ENCODE measurements at places on chromosomes 2 and 18.

DNA sequence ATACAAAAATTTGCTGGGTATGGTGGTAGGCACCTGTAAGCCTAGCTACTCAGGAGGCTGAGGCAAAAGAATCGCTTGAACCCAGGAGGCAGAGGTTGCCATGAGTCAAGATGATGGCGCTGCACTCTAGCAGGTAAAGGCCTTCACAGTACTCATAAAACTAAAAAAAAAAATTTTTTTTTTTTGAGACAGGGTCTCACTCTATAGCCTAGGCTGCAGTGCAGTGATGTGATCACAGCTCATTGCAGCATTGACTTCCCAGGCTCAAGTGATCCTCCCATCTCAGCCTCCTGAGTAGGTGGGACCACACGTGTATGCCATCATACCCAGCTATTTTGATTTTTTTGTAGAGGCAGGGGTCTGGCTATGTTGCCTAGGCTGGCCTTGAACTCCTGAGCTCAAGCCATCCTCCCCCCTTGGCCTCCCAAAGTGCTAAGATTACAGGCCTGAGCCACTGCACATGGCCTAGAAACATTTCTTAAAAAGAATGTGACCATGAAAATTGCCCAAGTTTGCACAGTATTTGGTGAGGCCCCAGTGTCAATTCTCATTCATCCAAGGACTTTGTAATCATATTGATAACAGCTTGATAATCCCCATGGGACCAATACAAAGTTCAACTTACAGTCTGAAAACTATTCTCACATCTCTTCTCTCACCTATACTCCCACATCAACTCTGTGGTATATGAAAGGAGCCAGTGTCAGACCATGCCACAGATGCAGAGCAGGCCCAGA, 64.2 kb upstream of the MYCN start:
- no peaks in the 10 kb centered on the region for H3K36me3 ChIP-seq
- DNase-seq: no peak
- no peak overlapping the region for H3K27ac ChIP-seq
- no peak overlapping the region for H3K4me3 ChIP-seq
- no peaks in the 10 kb centered on the region for H3K4me1 ChIP-seq
- H3K27me3 ChIP-seq: no peaks in the 10 kb centered on the region

DNA sequence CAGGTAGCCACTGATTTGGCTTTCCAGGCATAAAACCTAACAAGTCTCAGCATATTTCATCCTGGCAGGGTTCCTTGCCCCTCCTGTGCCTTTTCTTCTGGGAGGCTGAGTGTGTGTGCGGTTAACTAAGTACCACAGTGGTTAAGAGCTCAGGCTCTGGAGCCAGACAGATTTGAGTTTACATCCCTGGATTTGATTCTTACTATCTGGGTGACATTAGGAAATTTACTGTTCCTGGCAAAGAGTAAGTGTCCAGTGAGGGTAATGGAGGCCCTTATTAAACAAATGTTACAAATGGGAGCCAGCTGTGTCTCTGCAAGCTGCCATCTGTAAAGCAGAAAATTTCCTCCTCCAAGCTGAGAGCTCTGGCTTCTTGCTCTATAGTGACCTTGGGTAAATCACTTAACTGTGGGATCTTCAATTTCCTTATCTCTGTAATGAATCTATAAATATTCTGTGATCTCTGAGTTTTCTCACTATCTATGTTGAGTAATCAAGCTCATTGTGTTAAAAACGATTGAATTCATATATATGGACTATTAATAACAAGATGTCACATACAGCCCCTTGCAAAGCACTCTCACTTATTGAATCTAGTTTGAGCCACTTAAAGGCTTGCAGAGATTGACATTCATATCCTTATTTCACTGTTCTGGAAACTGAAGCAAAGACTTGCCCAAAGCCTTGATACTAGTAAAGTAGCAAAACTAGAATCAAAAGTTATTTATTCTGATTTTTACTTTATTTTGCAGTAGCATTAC, 6.5 kb upstream of the COBLL1 start:
- no peaks in the 10 kb centered on the region for H3K36me3 ChIP-seq
- no peak for DNase-seq

DNA sequence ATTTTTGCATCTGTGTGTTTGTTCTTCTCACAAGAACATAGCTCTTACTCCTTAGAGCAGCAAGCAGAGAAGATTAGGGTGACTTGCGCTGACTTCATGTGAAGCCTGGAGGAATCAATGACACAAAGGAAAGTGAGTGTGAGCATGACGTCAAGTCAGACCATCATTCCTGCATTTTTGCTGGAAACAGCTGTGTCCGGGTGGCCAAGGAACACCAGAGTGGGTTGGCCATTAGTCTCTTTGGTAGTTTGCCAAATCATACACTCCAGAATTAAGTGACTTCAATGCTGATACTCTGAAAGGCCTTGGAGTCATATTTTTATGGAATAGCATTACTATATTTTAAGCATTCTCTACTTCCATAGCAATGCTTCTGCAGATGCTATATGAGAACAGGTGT, 597.2 kb downstream of the DCDC2C start:
- no peaks in the 10 kb centered on the region for H3K4me1 ChIP-seq
- DNase-seq: no peak
- no peak overlapping the region for H3K27ac ChIP-seq
- no peaks in the 10 kb centered on the region for H3K36me3 ChIP-seq
- no peaks in the 10 kb centered on the region for H3K27me3 ChIP-seq
- H3K4me3 ChIP-seq: no peak overlapping the region

DNA sequence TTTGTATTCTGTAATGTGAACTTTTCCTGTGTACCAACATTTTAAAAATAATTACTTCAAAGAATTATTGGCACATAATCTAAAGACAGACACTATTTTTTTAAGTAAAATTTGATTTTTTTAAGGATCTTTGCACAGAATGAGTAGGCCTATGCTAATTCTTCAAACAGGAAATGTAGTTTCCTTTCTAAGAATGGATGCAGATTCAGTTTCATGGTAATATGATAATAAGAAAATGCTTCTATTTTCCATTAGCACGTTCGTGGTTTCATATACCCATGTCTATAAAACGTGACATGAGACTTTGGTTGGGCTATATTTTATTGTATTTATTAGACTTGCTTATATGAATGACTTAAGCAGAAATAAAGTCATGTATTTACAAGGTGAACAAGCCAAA, 191.8 kb upstream of the RBBP8 start:
- H3K27ac ChIP-seq: no peak overlapping the region
- no peaks in the 10 kb centered on the region for H3K4me1 ChIP-seq
- no peak overlapping the region for H3K4me3 ChIP-seq
- H3K27me3 ChIP-seq: peaks cover 32% of the 10 kb centered on the region

DNA sequence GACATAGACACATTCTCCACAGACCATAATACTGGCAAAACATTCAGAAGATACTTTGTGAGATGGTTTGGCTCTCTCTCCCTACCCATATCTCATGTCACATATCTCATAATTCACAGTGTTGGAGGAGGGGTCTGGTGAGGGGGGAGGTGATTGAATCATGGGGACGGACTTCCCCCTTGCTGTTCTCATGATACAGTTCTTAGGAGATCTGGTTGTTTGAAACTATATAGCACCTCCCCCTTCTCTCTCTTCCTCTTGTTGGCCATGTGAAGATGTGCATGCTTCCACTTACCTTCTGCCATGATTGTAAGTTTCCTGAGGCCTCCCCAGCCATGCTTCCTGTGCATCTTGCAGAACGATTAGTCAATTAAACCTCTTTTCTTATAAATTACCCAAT, 61.1 kb downstream of the HK2 start:
- H3K27me3 ChIP-seq: no peaks in the 10 kb centered on the region
- H3K36me3 ChIP-seq: no peaks in the 10 kb centered on the region
- H3K27ac ChIP-seq: no peak overlapping the region

GRCh38 chr2:128903637-128904036, 585.0 kb upstream of the HS6ST1 start:
- H3K27ac ChIP-seq: no peak overlapping the region
- H3K36me3 ChIP-seq: no peaks in the 10 kb centered on the region
- no peak for DNase-seq
- H3K4me3 ChIP-seq: no peak overlapping the region

DNA sequence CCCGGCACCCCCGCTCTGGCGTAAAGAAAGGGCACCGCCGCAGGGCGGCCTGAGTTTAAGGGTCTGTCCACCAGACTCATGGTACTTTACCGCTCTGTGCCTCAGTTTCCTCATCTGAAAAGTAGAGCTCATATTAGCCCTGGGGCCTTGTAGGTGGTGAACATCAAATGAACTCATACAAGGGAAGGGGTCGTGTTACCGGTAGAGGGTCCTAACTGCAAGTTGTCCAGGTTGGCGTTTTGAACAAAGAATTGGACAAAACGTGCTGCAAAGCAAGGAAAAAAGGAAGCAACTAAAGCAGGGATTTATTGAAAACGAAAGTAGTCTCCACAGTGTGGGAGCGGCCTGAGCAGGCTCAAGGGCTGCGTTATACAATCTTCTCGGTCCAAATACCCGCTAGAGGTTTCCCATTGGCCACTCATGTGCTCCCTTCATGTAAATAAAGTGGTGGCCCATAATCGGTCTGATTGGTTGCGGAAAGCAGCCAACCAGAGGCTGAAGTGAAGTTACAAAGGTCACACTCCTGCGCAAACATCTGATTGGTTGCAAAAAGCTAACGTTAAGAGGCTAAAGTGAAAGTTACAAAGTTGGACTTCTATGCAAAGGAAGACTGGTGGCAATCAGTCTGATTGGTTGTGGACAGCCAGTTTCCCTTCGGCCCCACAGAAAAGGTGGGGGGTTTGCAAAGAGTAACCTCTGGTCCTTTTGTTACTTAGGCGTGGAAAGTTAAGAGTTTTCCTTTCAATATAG, 80.7 kb upstream of the LDLRAD4 start:
- H3K4me3 ChIP-seq: peak overlapping the region; percentile 95
- DNase-seq: peak; percentile 33
- H3K27ac ChIP-seq: peak overlapping the region; percentile 96
- H3K27me3 ChIP-seq: peaks cover under 1% of the 10 kb centered on the region
- peaks cover 15% of the 10 kb centered on the region for H3K36me3 ChIP-seq
- H3K4me1 ChIP-seq: peaks cover 33% of the 10 kb centered on the region

DNA sequence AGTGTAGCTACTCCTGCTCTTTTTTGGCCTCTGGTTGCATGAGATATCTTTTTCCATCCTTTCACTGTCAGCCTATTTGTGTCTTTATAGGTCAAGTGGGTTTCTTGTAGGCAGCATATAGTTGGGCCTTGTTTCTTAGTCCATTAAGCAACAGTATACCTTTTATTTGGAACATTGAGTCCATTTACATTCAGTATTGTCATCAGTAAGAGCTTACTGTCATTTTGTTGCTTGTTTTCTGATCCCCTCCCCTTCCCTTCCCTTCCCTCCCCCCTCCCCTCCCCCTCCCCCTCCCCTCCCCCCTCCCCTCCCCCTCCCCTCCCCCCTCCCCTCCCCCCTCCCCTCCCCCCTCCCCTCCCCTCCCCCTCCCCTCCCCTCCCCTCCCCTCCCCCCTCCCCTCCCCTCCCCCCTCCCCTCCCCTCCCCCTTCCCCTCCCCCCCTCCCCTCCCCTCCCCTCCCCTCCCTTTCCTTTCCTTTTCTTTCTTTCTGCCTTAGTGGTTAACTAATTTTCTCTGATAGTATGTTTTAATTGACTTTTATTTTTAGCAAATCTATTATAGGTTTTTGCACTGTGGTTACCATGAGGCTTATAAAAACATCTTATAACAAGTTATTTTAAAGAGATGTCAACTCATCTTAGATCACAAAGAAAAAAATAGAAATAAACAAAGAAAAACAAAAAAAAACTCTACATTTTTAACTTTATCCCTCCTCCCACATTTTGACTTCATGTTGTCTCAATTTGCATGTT, 13.2 kb upstream of the DCDC2C start:
- DNase-seq: no peak
- no peaks in the 10 kb centered on the region for H3K36me3 ChIP-seq
- H3K4me3 ChIP-seq: no peak overlapping the region
- peaks cover 62% of the 10 kb centered on the region for H3K27me3 ChIP-seq
